Activated B cell treated with CpG ODN at 0.5 μM for 24 hours (primary cell): ENCODE measurements at places on chromosomes 4 and X. TPM values are rescaled to one million over a fixed set of nuclear protein-coding genes. Genes with fewer than 3 reads are reported as not detected.

DNA sequence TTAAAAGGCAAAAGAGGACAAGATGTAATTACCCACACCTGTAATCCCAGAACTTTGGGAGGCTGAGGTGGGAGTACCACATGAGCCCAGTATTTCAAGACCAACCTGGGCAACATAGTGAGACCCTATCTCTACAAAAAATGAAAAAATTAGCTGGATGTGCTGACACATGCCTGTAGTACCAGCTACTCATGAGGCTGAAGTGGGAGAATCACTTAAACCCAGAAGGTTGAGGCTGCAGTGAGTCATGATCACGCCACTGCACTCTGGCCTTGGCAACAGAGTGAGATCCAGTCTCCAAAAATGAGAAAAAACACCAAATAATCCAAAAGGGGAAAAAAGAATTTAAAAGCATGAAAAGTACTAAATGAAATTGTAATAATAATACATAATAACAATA is 30.8 kb downstream of the NR0B1 start:
- no peak for DNase-seq

Gene MTCP1
- total RNA-seq = 19.5 and 21.2 TPM in 2 replicates

DNA sequence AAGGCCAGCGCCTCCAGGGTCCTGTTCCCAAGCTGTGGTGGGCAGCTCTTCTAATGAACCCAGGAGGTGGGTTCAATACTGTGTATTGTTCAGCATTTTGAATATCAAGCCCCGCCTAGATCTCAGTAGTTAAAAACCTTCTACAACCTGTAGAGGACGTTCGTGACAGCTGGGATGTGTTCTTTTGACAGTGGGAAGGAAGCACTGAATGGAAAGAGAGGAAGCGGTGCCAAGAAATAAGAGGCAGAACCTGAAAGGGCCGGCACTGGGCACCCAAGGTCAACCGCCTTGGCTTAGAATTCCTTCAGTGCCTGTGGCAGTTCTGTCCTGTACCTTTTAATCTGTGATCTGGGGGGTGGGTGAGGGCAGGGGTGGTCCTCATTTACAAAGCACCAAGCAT is 73.1 kb downstream of the CC2D2A start:
- DNase-seq = no peak

DNA sequence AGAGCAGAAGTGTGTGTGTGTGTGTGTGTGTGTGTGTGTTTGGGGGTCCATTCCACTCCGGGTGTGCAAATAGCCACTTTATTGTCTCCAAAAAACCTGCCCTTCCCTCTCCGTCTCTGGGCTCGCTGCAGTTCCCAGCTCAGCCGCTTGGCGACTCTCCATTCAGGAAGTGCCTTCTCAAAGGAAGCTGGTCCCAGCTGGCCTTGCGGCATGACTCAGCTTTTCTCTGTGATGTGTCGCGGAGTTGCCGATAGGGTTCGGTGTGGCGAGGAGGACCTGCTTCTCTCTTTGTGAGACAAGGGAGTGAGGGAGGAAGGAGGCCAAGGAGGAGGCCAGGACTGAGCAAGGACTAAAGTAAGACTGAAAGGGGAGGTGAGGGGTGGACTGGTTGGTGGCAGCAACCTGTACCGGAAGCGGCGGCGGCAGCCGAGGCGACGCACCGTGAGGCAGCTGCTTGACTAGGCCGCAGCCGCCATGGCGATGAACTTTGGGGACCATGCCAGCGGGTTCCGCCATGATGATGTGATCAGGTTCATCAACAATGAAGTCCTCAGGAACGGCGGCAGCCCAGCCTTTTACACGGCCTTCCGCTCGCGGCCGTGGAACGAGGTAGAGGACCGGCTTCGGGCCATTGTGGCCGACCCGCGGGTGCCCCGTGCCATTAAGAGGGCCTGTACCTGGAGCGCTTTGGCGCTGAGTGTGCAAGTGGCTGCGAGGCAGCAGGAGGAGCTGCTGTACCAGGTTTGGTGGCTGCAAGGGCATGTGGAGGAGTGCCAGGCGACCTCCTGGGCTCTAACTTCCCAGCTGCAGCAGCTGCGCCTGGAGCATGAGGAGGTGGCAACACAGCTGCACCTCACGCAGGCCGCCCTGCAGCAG is at the start of gene TEX13C:
TEX13C (plus strand) TSS at position 226 of the 876 bp plus-strand sequence; CDS start at position 475, 249 bp downstream.
- no peak for DNase-seq

- no peak for DNase-seq
These were observed 58.1 kb downstream of the MAML3 start for GRCh38 chr4:140095694-140096482.

GRCh38 chr4:174449944-174450785 is 72.1 kb downstream of the HPGD start:
- no peak for DNase-seq

- DNase-seq = no peak
These were observed 113.3 kb downstream of the PPP1R2C start for GRCh38 chrX:42664680-42665079.

GRCh38 chrX:74458736-74459135 is 37.4 kb downstream of the SLC16A2 start:
- DNase-seq = no peak

Gene SPOCK3
- total RNA-seq = not detected in 2 replicates

- DNase-seq = no peak
These were observed 190.5 kb downstream of the CCNG2 start for GRCh38 chr4:77347351-77347966.

DNA sequence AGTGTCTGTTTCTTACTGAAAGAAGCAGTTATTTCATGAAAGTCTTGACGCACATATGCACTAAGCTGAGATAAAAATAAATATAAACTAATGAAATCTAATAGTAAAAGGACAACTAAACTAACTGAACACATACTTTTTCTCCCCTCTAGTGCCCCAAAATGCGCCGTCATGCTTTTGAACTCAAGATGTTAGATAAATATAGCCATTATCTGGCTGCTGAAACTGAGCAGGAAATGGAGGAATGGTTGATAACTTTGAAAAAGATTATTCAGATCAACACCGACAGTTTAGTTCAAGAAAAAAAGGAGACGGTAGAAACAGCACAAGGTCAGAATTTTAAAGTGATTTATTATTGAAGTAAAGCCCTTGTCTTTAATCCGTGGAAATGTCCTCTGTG is 70.2 kb downstream of the DOCK11 start:
- no peak for DNase-seq

DNA sequence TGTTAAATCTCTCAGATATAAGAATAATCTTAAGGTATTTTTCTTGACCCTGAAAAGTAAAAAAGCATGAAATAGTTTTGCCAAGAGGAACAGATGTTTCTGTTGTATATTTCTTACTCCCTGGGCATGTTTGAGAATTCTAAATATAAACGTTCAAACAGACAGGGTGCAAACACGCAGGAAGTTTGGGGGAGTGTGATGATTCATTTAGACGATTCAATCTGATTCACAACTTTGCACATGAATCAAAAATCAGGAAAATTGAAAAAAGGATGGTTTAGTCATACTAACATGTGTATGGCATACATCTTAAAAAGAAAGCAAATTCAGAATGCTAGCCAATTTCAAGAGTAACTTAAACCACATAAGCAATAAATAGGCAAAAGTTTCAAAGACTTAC is 340.3 kb upstream of the GRID2 start:
- DNase-seq = no peak

DNA sequence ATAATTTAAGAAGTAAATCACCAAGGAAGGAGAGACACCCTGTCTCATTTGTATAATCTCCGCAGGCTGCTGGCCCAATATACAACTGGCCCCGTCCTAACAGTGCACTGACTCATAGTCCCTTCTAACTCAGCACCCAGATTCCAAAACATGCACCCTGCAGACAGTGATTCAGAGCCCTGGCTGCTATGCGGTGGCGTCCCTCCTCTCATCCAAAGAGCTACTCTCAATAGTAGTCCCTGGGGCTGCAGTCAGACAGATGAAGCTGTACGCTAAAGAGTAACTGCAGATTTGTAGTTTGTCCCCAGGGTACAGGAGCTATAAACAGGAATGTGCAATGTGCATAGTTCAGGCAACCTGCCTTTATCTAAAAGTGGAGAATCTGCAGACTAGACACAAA is 23.0 kb downstream of the GABRA3 start:
- DNase-seq = no peak

DNA sequence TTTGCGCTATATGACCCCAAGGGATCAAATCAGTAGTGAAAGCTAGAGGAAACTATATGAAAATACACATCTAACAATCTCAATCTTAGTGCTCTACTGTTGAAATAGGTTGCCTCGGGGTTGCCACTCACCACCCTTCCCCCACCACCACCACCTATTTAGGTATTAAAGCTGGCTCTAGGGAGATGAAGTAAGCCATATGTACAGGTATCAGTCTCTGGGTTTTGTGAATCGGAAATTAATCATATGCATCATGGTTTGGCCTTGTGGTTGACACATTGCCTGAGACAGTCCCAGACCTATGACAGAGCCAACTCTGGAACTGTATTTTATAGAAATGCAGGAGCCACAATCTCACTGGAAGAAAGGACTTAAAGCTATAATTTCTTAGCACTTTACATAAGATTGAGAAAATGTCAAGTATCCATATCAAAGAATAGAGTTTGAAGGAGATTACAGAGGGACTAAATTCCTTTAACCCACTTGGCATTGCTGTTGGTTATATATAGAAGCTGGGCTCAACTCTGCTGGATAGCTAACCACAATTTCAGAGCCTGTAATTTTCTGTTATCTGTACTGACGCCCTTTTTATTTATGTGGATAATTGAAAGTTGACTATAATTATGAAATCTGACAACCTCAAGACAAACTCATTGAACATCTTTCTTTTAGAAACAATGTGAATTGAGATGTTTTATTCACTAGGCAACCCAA is 26.7 kb upstream of the BMP2K start:
- no peak for DNase-seq

GRCh38 chr4:15455290-15455689 is 14.4 kb upstream of the CC2D2A start:
- no peak for DNase-seq

Gene DMRTC1B
- 1.7 and 2.0 TPM in 2 replicates for total RNA-seq

- DNase-seq = no peak
These were observed 61.1 kb downstream of the HELT start for GRCh38 chr4:185079271-185079905.

DNA sequence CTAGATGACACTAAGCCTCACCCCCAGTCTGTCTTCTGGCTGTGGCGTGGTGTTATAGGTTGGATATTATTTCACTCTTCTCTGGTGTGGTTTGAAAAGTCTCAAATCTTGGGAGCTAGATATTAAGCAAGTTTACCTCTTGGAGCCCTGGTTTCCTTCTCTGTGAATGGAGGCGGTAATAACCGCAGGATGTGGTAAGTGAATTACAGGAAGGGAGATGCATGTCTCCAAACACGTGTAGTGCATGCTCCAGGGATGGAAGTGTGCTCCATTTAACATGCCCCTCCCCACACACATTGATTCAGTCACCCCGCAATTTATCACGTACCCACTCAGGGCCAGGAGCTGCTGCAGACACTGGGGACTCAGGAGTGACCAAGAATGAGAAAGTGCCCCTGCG is 4.9 kb downstream of the ZNF275 start:
- DNase-seq = no peak

Gene CSN1S1
- not detected in 2 replicates for total RNA-seq

DNA sequence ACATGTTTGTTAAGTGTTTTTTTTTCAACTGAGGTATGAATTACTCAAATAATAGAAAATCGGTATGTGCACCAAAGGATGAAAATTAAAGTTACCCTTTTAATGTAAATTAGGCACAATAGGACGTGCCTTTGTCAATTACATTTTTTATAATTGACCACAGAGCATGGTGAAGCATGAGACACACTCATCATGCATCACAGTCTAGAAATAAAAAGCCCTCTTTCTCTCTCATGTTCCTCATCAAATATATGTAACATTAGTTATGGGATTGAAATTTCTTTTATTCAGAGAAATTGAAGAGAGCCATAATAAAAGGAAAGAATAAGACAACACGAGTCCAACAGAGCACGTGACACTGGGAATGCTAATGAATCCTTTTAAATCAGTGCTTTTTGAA is 3.5 kb downstream of the GNRHR start:
- DNase-seq = no peak

- DNase-seq = no peak
These were observed 6.4 kb upstream of the GSX2 start for GRCh38 chr4:54093324-54094240.

DNA sequence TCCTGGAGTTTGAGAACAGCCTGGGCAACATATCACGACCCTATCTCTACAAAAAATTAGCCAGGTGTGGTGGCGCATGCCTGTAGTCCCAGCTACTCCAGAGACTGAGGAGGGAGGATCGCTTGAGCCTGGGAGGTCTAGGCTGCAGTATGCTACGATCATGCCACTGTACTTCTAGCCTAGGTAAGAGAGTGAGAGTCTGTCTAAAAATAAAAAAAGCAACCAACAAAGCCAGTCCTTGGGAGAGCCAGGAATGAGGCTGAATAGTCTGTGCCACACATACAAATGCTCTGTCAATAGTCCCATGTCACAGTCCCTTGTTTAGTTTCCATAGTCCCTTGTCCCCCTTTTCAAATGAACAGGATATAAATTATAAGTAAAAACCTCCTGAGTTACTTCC is 19.3 kb upstream of the PRSS48 start:
- DNase-seq = no peak

DNA sequence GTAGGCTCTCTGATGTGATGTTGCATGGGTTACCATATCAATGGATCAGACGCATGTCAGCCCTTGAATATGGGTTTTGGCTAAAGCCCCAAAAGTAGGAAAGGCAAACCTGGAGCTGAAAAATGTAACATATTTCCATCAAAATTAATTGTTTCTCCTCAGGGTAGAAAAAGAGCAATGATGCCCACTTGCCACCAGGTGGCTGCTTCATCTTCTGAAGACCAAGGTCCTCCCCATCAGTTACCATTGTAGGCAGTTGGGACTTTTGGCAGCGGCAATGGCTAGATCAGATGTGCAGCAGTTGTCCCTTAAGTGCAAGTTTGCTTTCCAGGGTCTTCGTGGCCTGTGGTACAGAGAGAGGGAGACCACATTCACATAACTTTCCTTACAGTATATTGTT is 118.2 kb downstream of the NAF1 start:
- DNase-seq = no peak

Gene ATOH1
- total RNA-seq = not detected in 2 replicates

DNA sequence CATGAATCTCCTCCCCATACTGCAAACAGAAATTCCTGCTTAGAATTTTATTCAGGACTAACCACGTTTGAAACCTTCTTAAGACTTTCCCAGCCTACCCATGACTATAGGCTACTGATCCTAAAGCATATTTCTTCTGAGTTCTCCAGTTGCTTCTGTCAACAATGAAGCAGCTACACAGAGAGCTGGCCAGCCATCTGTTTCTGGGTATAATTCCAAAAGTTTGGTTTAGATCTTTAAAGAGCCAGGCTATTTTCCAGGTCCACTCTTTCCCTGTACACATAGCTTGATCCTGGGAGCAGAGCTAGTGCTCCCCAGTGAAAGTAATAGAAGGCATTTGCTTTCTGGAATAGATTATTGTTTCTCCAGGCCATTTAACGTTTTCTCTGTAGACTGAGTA is 4.0 kb upstream of the ITM2A start:
- DNase-seq = no peak

DNA sequence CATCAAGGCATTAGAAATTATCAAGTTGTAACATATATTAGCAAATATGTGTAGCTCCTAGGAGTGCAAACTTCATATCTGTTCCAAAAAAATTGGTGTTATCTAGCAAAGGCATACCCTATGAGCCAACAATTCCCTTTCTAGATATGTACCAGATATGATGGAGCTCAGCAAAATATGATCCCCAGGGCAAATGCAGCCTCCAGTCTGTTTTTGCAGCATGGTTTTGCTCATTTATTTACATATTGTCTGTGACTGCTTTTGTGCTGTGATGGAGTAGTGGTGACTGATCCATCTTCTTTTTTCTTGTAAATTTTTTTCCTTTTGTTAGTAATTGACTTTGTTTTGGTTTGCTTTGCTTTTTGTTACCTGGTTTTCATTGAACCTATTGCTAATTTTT is 41.0 kb downstream of the CEP135 start:
- DNase-seq = no peak

GRCh38 chr4:159264057-159264456 is 161.2 kb downstream of the RAPGEF2 start:
- no peak for DNase-seq
